ENCODE measurements at places on chromosomes 4 and X. TPM values are rescaled to one million over a fixed set of nuclear protein-coding genes. Genes with fewer than 3 reads are reported as not detected.

DNA sequence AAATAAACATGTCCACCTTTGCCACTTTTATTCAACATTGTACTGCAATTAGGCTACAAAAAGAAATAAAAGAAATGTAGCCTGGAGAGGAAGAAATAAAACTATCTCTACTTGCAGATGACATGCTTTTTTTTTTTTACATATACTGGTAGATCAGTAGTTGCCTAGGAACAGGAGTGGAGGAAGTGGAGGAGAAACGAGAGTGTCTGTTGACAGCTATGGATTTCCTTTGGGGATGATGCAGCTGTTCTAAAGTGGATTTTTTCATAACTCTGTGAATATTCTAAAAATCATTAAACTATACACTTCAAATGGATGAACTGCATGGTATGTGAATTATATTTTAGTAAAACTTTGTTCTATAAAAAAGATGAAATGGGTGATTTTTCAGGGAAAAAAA, 116.4 kb downstream of the ANAPC4 start:
- DNase-seq, result no peak

DNA sequence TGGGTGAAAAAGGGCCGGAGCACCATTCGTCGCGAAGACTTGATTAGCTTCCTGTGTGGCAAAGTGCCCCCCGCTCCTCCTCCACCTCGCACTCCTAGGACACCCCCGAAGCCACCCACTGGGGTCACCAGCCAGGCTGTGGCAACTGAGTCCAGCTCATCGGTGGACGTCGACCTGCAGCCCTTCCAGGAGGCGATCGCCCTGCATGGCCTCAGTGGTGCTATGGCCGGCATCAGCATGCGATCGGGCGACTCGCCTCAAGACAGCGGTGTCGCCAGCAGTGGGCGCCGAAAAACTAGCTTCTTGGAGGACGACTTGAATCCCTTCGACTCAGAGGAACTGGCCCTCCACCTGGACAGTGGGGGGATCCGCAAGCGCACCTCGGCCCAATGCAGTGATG, 126.8 kb upstream of the CXorf66 start:
- peak; percentile 15 for DNase-seq

DNA sequence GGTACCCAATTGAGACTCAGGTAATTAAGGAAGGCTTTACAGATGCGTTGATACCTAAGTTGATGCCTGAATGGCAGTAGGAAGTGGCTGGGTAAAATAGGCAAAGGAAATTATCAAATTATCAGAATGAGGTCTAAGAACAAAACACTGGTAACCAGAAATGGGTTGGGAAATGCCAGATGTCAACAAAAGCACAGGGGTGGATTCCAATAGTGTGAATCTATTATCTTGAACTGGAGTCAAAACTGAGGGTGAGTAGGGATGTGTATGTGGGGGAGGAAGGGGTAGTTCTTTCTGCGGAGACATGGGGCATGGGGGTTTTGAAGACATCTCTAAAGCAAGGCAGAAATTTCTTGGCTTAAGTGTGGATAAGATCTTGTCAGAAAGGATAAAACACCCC, 16.0 kb upstream of the SEPTIN6 start:
- no peak for DNase-seq

- no peak for DNase-seq
Measured at GRCh38 chrX:24494647-24495075, 29.6 kb downstream of the PDK3 start.

GRCh38 chr4:93828332-93828994, at the start of gene ATOH1:
ATOH1 (plus strand) TSS chr4:93828753; CDS start chr4:93828927, 174 bp downstream.
- DNase-seq, result peak; percentile 89

- DNase-seq, result no peak
Measured at GRCh38 chrX:39264023-39264422, 462.8 kb downstream of the MID1IP1 start.

- DNase-seq, result no peak
Measured at GRCh38 chr4:13989501-13989900, 362.0 kb upstream of the BOD1L1 start.

The BMPR1B gene
- total RNA-seq, result 0.77 TPM

The TRPC5OS gene
- total RNA-seq, result not detected
